ENCODE measurements at places on chromosomes 7 and 10.
A peak's percentile ranks its signal among the peaks of the same experiment; 100 is the strongest.

DNA sequence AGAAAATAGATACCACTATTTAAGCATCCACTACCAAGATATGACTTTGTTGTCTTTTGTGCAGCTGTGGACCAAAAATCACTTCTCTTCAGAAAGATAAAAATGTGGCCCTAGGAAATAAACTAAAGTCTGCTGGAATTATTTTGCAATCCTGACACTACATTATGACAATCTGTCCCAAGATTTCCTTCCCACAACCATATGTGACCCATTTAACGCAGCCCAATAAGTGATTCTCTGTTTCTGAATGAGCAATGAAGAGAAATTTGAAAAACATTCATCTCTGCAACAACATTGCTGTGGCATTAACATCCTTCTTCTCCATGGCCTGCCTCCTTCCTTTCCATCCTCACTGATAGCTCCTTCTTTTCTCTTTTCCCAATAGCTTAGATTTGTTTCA is 212.0 kb downstream of the TSPAN12 start:
- DNase-seq: no peak

GRCh38 chr10:23516530-23516929 is 77.7 kb downstream of the OTUD1 start:
- peak; percentile 67 for DNase-seq

DNA sequence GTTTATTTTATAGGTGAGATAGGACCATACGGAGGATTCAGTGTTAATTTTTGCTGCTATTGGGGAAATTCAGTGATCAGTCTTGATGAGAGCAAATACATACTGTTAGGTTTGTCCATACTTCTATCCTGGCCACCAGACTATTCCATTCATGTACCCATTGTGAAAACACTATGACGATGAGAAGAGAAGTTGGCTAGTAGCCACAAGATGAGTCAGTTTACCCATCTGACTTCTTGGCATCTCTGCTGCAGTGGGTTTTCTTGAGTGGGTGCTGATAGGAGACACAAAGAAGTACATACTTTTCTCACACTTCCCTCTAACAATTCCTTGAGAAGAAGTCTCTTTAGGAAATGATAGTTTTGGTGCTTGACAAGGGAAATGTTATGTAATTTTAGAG is 133.1 kb downstream of the TFPI2 start:
- peak; percentile 38 for DNase-seq

DNA sequence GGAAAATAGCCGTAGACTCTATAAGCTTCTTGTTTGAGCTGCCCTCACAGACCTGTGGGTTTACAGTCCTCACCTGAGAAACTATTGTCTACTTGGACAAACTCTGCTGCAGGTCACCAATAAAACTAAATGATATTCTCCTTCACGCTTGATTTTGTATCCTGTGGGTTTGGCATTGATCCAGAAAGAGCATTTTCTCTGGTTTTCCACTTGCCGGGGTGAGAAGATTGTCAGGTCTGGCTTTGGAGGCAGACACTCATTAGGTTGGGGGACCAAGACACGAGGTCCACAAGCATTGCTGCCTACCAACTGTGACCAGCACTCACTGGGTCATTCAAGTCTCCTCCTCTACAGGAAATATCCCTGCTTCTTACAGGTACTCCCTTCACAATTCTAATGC is 68.5 kb downstream of the CDC14C start:
- no peak for DNase-seq

DNA sequence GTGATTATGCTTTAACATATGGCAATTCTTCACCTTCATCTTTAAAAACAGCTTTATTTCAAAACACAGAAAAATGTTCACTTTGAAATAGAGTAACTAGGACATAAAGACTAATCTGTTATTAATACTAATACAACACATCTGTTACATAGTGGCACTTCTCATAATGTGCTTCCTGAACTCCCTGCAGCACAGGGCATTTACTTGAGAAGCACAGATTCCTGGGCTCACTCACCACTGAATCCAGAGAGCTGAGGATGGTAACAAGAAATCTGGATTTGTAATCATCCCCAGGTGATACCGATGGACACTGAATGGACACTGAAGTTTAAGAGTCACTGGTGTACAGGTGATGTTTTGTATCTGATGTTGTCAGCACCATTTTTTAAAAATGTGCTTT is 96.1 kb downstream of the COL28A1 start:
- DNase-seq: peak; percentile 22

- peak; percentile 13 for DNase-seq
Measured at GRCh38 chr7:99000904-99001465, 122.7 kb downstream of the TRRAP start.

- DNase-seq: no peak
Measured at GRCh38 chr10:85594239-85594638, 772.4 kb downstream of the GRID1 start.
